ENCODE measurements at places on chromosomes 1 and 21.

DNA sequence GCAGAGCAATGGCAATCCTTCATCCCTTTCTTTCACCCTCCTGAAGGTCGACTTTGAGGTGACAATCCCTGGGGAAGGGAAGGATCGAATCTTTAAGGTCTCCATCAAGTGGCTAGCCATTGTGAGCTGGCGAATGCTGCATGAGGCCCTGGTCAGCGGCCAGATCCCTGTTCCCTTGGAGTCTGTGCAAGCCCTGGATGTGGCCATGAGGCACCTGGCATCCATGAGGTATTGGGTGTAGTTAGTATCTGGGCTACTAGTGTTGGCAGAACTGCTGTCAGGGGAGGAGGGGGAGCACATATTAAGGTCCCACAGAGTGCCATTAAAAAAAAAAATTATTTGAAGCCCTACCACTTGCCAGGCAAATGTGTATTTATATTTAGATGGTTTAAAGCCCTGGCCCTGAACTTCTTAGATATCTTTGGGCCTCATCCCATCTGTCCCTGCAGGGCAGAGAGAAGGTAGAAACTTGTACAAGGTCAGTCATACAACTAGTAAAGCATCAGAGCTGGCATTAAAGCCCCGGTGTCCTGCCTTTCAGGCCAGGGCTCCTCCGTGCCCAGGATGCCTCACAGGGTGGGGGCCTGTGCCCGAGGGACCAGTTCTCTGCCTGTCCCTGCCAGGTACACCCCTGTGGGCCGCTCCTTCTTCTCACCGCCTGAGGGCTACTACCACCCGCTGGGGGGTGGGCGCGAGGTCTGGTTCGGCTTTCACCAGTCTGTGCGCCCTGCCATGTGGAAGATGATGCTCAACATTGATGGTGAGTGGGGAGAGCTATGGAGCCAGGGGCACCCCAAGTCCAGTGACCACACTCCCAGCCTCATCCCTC, 10.3 kb downstream of the AGO1 start:
- DNase-seq, result no peak

- no peak for DNase-seq
Observed at GRCh38 chr21:22927469-22927868, 1929.3 kb downstream of the NCAM2 start.

DNA sequence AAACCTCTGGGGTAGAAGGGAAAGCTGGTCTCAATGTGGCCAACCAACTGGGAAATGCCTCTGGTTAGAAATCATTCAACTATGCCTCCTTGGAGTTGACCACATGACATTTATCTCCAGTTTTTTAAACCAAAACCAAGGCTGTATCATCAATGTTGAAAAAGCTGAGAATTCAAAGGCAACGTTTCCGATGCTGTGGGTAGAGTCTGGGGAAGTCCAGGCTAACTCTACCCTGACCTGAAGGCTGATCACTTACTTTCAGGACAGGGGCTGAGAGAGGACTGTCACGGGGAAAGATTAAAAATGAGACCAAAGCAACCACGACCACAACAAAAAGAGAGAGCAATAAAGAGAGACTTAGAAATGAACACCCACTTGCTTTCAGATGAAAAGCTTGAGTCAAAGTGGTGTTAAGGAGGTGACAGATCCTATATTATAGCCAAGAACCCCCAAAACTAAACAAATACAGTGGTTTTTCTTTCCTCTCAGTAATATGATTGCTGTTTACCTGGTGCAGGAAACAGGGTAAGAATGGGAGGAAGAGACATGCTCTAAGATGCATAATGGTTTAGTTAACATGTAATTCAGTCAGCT, 90.8 kb upstream of the TNFSF4 start:
- peak; percentile 53 for DNase-seq

DNA sequence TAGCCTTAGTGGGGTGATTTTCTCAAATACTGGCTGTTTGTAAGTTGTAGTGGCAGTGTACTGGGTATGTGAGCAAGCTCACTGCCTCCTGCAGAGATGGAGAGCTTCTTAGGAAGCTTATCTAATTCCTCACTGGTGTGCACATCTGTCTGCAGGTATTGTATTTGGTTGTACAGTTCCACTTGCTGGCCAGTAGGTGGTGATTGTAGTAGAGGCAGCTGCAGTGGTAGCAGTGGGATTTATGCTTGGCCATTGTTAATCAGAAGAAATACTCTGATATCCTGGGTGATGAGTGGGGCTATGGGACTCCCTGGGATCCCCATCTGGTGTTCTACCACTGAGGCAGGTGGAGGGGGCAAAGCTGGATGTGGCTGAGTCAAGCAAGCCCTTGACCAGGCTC, 276.1 kb upstream of the SPAG17 start:
- no peak for DNase-seq

- no peak for DNase-seq
Observed at GRCh38 chr1:218611916-218612585, 266.9 kb downstream of the TGFB2 start.

- peak; percentile 69 for DNase-seq
Observed at GRCh38 chr1:31957701-31958674, 19.8 kb upstream of the PTP4A2 start.
